ENCODE measurements at places on chromosomes 1 and 21. TPM values are rescaled to one million over a fixed set of nuclear protein-coding genes. Genes with fewer than 3 reads are reported as not detected.
A peak's percentile ranks its signal among the peaks of the same experiment; 100 is the strongest.

DNA sequence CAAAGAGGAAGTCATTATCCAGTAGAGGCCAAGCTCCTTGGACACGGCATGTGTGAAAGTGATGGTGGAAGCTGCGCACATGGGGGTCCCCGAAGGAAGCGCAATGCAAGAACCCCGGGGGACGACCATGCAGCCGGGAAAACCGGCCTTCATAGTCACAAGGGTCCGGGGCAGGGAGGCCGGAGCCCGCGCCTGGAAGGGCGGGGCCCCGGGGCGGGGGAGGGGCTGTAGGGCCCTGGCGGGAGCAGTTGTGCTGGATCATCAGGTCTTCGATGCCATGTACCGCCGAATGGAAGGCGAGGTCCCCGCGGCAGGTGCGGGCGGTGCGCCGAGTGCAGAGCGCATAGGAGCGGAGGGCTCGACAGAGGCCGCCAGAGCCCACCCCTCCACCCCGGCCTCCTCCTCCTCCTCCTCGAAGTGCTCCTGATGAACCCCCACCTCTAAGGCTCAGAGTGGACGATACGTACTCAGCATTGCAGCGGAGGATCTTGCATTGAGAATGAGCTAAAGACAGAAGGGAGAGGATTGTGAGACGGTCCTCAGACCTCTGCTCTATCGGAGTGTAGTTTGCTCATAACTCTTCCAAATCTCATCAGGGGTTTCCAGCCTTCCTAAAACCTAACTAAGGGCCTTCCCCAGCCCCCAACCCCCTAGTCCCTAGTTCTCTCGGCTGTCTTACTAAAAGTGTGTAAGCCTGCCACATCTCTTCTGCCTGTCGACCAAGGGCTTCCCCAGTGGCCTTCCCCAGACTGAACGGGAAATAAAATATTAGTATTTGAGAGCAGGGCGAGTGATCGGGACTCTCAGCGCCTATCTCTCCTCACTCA, 2.1 kb downstream of the HJV start:
- H3K36me3 ChIP-seq, result no peaks in the 10 kb centered on the region
- H3K4me1 ChIP-seq, result peaks cover 2% of the 10 kb centered on the region
- peak overlapping the region; percentile 2 for H3K4me3 ChIP-seq
- H3K27me3 ChIP-seq, result no peaks in the 10 kb centered on the region
- no peak for DNase-seq

- no peak overlapping the region for H3K27ac ChIP-seq
- no peak overlapping the region for H3K4me3 ChIP-seq
- no peaks in the 10 kb centered on the region for H3K27me3 ChIP-seq
- DNase-seq, result no peak
These were observed 462.6 kb upstream of the RUNX1 start for GRCh38 chr21:35511696-35512162.

Gene AMY1B
- polyA plus RNA-seq, result not detected

Gene DNAJC8
- polyA plus RNA-seq, result 181 TPM

Gene LCE1D
- polyA plus RNA-seq, result not detected
